Upper lobe of right lung (tissue), 1 donor: ENCODE measurements at places on chromosomes 1 and 21. TPM values are rescaled to one million over a fixed set of nuclear protein-coding genes. Genes with fewer than 3 reads are reported as not detected.

DNA sequence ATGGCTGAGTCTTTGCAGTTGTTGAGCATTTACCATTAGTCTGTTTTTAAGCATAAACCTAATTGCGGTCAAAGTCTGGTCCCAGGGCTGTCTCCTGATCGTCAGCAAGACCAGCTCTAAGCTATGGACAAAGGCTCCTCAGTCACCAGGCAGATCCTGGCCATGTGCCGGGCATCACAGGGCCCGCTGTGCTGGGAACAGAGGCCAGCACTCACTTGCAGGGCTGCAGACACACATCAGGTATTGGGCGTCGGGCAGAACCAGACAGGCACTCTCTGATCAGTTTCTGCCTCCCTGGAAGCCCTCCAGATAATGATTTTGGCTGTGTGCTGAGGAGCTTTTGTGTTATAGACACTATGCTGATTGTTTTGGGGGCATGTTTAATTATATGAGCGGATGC, 26.6 kb downstream of the TMEM51 start:
- no peak for DNase-seq

Gene CENPF
- 1.5 TPM for total RNA-seq

DNA sequence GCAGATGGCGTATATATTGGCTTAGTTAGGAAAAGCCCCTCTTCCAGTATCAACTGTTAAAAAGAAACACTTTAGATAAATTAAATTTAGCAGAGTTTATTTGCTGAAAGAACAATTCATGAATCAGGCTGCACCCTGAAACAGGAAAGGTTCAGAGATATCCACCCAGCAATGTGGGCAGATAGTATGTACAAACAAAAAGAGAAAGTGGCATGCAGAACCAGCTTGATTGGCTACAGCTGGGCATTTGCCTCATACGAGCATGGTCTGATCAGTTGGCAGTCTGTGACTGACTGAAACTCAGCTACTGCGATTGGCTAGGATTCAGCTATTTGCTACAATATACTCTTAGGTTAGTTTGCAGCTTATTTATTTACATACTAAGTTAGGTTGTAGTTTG, 98.2 kb downstream of the ZC3H11B start:
- DNase-seq = no peak

GRCh38 chr1:85109475-85109874, 61.2 kb upstream of the MCOLN3 start:
- DNase-seq = peak; percentile 69

- no peak for DNase-seq
These were observed 96.3 kb upstream of the TMPRSS15 start for GRCh38 chr21:18499761-18500376.
